ENCODE measurements at places on chromosomes 6 and 20.

DNA sequence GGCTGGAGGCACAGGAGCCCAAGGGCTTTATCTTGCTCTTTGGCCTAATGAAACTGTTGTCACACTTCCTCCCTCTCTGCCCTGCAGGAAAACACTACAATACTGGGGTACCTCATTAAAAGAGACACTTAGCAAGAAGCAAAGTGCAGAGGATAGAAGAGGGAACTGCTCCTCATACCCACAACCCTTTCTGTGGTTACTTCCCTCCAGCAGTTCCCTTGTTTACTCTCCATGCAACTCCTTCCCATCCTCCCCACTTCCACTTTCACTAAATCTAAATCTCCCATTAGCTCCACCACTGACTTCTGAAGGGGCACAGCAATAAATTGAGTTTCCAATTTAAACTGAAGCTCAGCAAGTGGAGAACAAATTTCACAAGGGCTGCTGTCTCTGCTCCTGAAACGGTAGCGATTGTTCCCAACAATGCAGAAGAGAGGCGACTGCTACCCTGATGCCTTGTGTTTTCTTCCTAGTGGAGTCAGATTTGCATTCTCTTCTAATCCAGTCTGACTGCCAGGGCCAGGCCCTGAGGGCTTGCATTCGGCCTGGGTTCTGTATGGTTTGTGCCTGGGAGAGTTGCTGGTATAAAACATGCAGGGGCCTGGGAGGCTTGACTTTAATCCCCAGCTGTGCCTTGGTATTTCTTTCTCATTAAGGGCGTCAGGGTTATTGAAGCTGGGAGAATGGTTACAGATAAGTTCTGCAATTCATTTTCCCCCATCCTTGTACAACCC lies 454.7 kb downstream of the TFAP2B start:
- no peak for DNase-seq

- DNase-seq, result peak; percentile 22
Measured at GRCh38 chr20:44247586-44248409, 690 bp downstream of the GDAP1L1 start.

DNA sequence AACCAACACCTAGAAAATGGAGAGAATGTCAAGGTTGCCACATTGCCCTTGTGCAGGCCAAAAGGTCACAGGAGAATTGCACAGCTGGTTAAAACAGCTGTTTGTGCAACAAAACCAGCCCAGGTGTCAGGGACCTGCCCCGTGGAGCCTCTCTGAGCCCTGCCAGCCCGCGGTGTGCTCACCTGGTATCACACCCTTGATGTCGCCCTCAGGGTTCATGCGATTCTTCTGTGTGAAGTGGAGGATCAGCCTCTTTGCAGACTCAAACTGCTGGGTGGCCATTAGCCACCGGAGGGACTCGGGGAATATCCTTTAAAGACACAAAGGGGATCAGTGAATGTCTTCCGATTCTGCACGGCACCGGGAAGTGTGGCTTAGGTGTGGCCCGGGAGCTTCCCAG lies 39.2 kb downstream of the PSMG4 start:
- DNase-seq, result no peak

GRCh38 chr6:13156381-13156780 lies 172.0 kb downstream of the TBC1D7 start:
- DNase-seq, result no peak

DNA sequence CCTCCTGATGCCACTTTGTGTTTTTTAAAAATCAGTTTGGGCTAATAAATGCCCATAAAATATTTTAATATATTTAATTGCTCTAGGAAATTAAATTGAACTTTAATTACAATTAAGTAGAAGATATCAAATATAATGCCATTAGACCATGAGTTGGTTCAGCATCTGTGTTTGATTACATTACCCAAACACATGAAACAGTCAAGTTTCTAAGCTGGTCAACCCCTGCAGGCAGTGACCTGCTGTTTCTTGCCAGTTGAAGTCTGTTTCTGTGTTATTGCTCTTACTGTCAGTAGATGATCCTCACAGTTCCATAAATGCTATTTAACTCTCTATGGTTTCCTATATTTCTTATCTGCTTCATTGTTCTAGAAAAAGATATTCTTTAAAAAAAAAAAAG lies 9.7 kb upstream of the TENT5A start:
- no peak for DNase-seq

DNA sequence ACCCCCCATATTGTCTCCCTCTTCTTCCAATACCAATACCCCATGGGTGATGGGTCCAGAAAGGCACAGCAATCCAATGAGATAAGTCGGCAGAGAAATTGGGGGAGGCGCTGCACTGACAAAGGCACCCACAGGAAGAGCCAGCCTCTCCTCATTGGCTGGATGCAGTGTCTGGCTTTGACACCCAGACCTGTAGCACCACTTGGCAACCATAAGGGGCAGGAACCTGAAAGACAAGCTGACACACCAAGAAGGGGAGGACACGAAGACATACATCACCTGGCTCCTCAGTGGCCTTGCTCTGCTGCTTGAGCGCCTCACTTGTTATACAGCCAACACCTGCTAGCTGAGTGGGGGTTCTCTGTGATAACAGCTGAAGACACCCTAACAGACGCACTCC lies 19.4 kb upstream of the SLC4A11 start:
- DNase-seq, result no peak

DNA sequence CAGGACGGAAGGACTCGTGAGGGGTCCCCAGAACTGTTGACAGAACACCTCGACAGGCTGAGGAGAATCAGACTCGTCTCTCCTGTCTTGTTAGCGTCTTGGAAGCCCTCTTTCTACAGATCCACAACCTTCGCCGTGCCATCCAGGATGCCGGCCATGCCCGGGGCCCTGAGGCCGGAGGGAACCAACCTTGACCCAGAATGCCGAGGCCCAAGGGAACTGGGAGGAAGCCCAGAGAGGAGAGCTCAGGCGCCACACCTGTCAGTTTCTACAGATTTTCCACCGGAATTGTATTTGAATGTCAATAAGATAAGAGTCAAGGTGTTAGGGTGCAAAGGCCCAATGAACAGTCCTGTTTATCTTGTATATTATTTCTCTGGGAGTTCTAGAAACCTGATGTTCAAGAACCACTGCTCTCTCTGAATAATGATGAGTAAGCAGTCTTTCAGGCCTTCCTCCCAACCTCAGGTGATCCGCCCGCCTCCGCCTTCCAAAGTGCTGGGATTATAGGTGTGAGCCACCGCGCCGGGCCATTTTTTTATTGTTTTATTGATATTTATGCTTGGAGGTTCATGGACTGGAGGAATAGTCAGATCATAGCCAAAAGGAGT lies 799 bp upstream of the ME1 start:
- no peak for DNase-seq

- no peak for DNase-seq
Measured at GRCh38 chr6:105911106-105911629, 175.0 kb upstream of the PRDM1 start.

DNA sequence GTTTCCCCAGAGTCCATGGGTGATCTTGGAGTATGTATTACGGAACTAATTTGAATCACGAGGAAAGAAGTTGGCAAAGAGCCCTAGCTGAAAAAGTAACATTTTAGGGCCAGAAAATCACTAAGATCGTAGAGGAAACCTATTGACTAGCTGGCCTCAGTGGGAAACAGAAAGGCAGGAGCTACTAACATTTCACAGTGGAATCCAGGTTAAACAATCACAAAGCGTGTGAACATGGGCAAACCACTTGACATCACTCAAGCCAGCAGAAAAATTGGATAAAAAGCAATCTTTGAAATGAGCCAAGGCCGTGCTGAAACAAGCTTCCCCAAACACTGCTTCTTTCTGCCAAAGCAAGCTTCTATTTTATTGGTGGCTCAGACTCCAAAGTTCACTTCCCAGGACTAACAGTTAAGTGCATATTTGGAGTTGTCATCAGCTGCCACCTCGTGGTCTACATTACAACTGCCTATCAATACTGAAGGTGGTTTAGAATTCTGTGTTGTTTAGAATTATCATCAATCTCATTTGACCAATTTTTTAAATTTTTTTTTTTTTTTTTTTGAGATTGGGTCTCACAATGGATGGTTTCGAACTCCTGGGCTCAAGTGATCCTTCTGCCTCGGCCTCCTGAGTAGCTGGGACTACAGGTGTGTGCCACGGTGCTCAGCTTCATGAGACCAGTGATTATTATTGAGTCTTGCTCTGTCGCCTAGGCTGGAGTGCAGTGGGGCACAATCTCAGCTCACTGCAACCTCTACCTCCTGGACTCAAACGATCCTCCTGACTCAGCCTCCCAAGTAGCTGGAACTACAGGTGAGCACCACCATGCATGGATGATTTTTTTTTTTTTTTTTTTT lies 10.6 kb downstream of the RPS10 start:
- no peak for DNase-seq

DNA sequence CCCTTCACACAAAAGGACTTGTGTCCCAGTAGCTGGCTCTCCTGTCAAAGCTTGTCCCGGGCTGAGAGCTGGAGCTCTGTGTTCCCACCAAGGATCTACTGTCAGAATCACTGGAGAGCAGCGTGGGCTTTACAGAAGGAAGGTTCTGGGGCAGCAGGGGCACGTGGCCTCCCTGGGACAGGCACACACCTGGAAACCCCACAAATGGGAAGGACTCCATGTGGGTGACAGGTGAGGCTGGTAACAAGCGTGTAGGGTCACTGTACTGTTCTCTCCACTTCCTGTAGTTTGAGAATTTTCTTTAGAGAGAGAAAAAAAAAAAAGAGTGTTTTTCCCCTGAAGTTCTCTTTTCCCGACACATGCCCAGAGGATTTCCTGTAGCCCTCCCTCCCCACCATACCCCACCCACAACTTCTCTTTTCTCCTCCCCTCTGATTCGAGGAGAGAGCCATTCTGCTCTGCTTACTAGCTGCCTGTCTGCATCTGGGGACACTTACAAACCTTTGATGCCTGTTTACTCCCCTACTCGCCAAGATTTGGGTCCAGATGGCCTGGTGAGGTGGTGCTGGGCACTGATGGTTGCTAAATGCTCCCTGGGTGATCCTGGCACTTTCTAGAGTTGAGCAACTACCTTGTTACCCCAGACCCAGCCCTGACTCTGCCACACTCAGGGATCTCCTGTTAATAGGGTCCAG lies 84.1 kb upstream of the SIRPA start:
- DNase-seq, result no peak

GRCh38 chr6:4439159-4439558 lies 303.8 kb upstream of the ECI2 start:
- no peak for DNase-seq

GRCh38 chr6:158570681-158570962 lies 10.7 kb downstream of the TMEM181 start:
- no peak for DNase-seq

GRCh38 chr6:131197716-131198115 lies 62.4 kb downstream of the AKAP7 start:
- no peak for DNase-seq

DNA sequence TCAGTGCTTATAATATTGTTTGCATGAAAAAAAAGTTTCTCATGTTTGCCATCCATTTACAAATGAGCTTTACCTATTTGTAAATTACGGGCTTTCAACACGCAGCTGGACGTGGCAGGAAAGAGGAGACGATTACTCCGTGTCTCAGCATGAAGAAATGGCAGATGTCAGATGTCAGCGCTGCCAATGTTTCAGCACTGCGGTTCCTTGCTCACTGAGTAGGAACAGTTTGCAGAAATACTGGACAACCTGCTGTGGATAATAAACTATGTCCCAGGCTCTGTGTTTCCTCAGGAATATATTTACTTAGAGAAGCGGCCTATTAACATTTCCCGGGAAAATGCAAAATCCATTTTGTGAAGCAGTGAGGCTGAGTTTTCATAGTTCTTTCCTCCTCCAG lies 22.7 kb downstream of the RAMACL start:
- no peak for DNase-seq

DNA sequence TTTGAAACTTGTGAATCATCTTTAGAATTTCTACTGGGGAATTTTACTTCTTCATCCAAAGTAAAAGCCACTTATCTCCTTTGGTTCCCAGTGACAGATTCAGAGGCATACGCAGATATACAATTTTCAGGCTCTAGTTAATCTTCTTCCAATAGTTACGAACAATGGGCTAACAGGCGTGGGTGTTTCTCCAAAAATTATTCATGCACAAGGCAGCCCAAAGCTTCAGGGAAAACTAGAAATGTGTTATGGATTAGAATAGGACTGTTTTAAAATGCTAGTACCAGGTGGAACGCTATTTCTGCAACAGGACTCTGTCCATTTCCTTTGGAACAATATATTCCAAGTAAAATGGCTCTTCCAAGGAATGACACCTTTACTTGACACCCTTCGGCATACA lies 102.2 kb downstream of the ZNF217 start:
- DNase-seq, result no peak

DNA sequence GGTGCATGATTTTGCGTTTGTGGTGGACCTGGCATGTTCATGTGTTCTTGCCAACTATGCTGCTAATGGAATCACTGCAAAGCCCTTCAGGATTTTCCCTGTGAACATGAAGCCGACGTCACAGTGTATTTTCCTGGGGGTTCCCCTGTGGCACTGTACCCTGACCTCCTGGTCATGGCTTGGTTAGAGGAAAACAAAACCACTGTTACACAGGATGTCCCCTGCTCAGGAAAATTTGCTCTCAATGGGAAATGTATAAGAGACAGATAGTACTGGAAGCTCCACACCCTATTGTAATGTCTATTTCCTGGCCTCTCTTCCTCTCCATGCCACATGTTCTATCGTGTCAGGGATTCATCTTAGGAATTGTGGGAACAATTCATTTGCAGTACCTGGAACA lies 19.7 kb downstream of the TSHZ2 start:
- no peak for DNase-seq

GRCh38 chr6:150656156-150656555 lies 56.5 kb downstream of the PLEKHG1 start:
- no peak for DNase-seq

- DNase-seq, result no peak
Measured at GRCh38 chr20:11918391-11918845, 725 bp downstream of the BTBD3 start.

GRCh38 chr6:168018664-168019063 lies 21.2 kb downstream of the KIF25 start:
- no peak for DNase-seq

- no peak for DNase-seq
Measured at GRCh38 chr6:137102851-137103492, 58.2 kb upstream of the IL20RA start.

DNA sequence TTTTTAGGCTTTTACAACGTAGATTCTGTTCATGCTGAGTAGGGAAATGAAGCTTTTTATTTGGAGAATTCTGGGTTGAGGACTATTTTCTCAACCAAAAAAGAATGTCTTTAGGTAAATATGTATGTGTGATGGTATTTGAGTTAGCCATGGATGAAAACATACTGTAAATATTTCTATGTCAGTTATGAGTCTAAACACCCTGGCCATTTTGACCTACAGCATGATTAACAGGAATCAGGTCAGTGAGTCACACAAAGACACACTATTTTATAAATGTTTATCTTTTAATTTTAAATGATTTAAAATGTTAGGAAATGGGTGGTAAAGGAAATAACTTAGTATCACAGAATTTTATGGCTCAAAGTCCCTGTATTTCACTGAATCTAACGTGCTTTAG lies 851.7 kb upstream of the MAP3K7 start:
- DNase-seq, result no peak

- DNase-seq, result no peak
Measured at GRCh38 chr6:137787016-137787415, 80.0 kb upstream of the TNFAIP3 start.

GRCh38 chr6:105332576-105332975 lies 70.3 kb downstream of the PREP start:
- DNase-seq, result no peak

Measured in stimulated activated CD4-positive, alpha-beta T cell treated with anti-CD3 and anti-CD28 coated beads, Interleukin-12 subunit alpha, Interleukin-12 subunit beta, amount 100 ng/mL, for 24 hours (primary cell).